ENCODE measurements at places on chromosomes 2 and 18.

DNA sequence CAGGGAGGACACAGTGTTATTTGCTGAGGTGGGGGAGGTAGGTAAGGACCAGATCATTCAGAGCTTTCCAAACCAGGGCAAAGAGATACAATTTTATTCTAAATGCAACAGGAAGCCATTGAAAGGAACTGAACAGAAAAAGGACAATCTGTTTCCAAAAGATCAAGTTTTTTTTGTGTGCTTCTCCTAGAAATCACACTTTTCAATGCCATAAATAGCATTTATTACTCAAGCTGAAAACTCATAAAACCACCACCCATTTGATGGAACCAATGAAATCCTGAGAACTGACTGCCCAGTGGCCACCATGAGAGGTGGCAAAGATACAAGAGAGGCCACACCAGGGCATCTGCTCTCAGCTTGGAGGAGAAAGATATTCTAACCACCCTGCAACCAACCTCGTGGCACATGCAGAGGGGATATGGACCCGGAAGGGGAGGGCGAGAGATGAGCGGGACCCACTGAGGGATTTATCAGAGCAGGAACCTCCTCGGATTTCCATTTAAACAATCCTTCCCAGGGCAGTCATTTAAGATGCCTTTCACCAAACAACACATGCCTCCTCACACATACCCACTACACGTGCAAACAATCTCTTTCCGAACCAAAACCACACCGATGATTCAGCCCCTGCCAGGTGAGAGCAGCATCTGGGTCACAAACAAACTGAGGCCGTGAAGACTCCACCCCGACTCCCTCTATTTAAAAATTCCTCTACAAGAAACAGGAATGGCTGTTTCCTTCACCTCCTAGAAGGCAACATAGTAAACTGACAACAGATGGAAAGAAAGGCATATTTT lies 8.8 kb downstream of the CYB5A start:
- peaks cover 14% of the 10 kb centered on the region for H3K4me1 ChIP-seq
- H3K27ac ChIP-seq: no peak overlapping the region
- DNase-seq: no peak
- H3K27me3 ChIP-seq: no peaks in the 10 kb centered on the region

GRCh38 chr2:134258684-134259388 lies 5.0 kb downstream of the MGAT5 start:
- peak; percentile 85 for DNase-seq
- H3K36me3 ChIP-seq: peaks cover 20% of the 10 kb centered on the region
- peaks cover 40% of the 10 kb centered on the region for H3K27me3 ChIP-seq
- H3K27ac ChIP-seq: peak overlapping the region; percentile 63

- no peaks in the 10 kb centered on the region for H3K27me3 ChIP-seq
- no peak for DNase-seq
- peaks cover 4% of the 10 kb centered on the region for H3K4me1 ChIP-seq
- H3K27ac ChIP-seq: no peak overlapping the region
- H3K36me3 ChIP-seq: peaks cover 11% of the 10 kb centered on the region
- no peak overlapping the region for H3K4me3 ChIP-seq
These were observed 68.2 kb downstream of the UBR3 start for GRCh38 chr2:169895294-169895985.

DNA sequence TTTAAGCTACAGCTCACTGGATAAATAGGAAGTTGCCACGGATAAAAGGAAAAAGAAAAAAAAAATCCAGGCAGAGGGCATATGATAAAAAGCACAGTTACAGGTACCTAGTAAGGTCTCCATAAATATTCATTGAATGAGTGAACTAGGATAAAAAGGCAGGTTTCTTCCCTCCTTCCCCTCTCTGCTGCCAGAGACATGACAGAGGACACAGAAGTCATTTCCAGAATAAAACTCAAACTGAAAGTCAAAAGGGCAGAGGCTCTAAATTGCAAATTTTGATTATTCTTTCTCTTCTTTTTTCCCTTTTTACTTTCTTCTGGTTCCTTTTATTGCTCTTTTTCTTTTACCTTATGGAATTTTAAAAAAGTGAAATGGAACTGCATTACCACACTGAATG lies 7.7 kb downstream of the CD302 start:
- H3K4me1 ChIP-seq: peaks cover 8% of the 10 kb centered on the region
- no peak overlapping the region for H3K27ac ChIP-seq
- DNase-seq: no peak
- H3K27me3 ChIP-seq: peaks cover 3% of the 10 kb centered on the region

GRCh38 chr2:48586433-48586832 lies 31.2 kb upstream of the GTF2A1L start:
- H3K4me3 ChIP-seq: no peak overlapping the region
- no peaks in the 10 kb centered on the region for H3K27me3 ChIP-seq
- DNase-seq: no peak
- H3K36me3 ChIP-seq: no peaks in the 10 kb centered on the region
- no peak overlapping the region for H3K27ac ChIP-seq
- peaks cover 7% of the 10 kb centered on the region for H3K4me1 ChIP-seq

DNA sequence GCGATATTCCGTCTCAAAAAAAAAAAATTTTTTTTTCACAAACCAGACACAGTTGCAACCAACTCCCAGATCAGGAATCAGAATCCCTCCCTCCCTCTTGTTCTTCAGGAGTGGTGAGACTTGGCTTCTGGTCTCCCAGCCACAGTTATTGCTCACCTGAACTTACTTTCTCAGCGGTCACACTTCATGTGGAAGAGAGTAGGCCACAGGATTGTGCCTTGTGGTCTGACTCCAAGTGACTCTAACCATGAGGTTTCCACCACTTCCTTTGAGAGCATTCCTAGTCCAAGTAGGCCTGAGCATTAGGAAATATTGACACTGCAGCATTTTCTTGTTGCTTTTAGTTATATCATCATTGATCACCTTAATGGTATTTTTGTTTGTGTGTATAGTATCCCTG lies 12.1 kb downstream of the FMNL2 start:
- no peaks in the 10 kb centered on the region for H3K36me3 ChIP-seq
- no peak for DNase-seq

GRCh38 chr2:160353166-160353565 lies 140.4 kb downstream of the RBMS1 start:
- no peak overlapping the region for H3K4me3 ChIP-seq
- DNase-seq: no peak

- no peaks in the 10 kb centered on the region for H3K36me3 ChIP-seq
- H3K4me1 ChIP-seq: no peaks in the 10 kb centered on the region
- no peak overlapping the region for H3K4me3 ChIP-seq
- no peaks in the 10 kb centered on the region for H3K27me3 ChIP-seq
These were observed 620.3 kb upstream of the POU3F3 start for GRCh38 chr2:104233591-104233990.

GRCh38 chr2:224175538-224175937 lies 136.5 kb upstream of the SERPINE2 start:
- H3K4me1 ChIP-seq: no peaks in the 10 kb centered on the region
- no peak overlapping the region for H3K27ac ChIP-seq
- no peak overlapping the region for H3K4me3 ChIP-seq
- DNase-seq: no peak

Data from activated CD8-positive, alpha-beta memory T cell treated with anti-CD3 and anti-CD28 coated beads, Interleukin-2, amount 10 ng/mL, durations not matched to agents 7 days and 5 days (primary cell).